ENCODE measurements at places on chromosomes 2 and 18. TPM values are rescaled to one million over a fixed set of nuclear protein-coding genes. Genes with fewer than 3 reads are reported as not detected.

DLGAP1 gene
- total RNA-seq = 77.2 TPM

CNGA3 gene
- 2.5 TPM for total RNA-seq

SLC8A1 gene
- total RNA-seq = 109 TPM

CCDC68 gene
- total RNA-seq = 1.2 TPM

IL1B gene
- total RNA-seq = 0.49 TPM

MC4R gene
- total RNA-seq = 1.2 TPM

SLC5A7 gene
- 2.5 TPM for total RNA-seq

CCDC148 gene
- total RNA-seq = 16.7 TPM

ITPRIPL1 gene
- 3.4 TPM for total RNA-seq

IL1RL1 gene
- total RNA-seq = 0.25 TPM

IL37 gene
- total RNA-seq = not detected

OTOF gene
- 0.25 TPM for total RNA-seq

CXXC1 gene
- 29.5 TPM for total RNA-seq

ZSCAN30 gene
- total RNA-seq = 15.5 TPM

IL36B gene
- not detected for total RNA-seq

SOWAHC gene
- total RNA-seq = 30.2 TPM

PKP4 gene
- 98.8 TPM for total RNA-seq

TP53I3 gene
- total RNA-seq = 17.7 TPM

PROM2 gene
- total RNA-seq = 0.98 TPM

PSMD1 gene
- 82.9 TPM for total RNA-seq

PTPRN gene
- 32.7 TPM for total RNA-seq

PSD4 gene
- total RNA-seq = 3.0 TPM

NGEF gene
- 33.4 TPM for total RNA-seq

FKBP7 gene
- 11.3 TPM for total RNA-seq

SPATA3 gene
- total RNA-seq = not detected

CDH19 gene
- 0.25 TPM for total RNA-seq

RAB1A gene
- 97.1 TPM for total RNA-seq

SH3RF3 gene
- total RNA-seq = 14.8 TPM

APLF gene
- 4.7 TPM for total RNA-seq

PRLH gene
- not detected for total RNA-seq

DSG3 gene
- under 0.01 TPM for total RNA-seq

FSHR gene
- not detected for total RNA-seq

ZEB2 gene
- 283 TPM for total RNA-seq

B4GALT6 gene
- total RNA-seq = 6.4 TPM

KATNAL2 gene
- total RNA-seq = 3.4 TPM

NOSTRIN gene
- total RNA-seq = 7.1 TPM
